Sigmoid colon (tissue), 7 donors: ENCODE measurements at places on chromosomes 11 and 22. TPM values are rescaled to one million over a fixed set of nuclear protein-coding genes. Genes with fewer than 3 reads are reported as not detected.

DNA sequence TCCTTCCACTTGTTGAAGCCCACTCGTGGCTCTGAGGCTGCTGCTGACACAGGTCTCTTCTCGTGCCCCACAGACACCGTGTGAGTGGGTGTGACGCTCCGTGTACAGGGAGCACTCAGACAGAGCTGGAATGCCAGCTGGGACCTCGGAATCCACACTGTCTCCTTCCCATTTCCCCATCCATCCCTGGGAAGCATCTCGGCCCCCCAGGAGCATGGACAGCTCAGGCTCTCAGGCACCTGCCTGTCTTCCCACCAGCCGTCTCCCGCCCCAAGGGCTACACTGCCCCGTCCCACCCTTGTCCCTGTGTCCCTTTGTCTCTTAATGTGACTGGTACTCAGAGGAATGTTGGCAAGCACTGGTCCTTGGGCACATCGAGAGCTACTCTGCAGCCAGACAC lies 63.8 kb downstream of the ARHGAP8 start:
- DNase-seq = peak; percentile 64

GRCh38 chr11:74702383-74703007 lies 28.7 kb downstream of the CHRDL2 start:
- DNase-seq = peak; percentile 86

GRCh38 chr11:115576606-115577380 lies 72.6 kb upstream of the CADM1 start:
- DNase-seq = no peak

DNA sequence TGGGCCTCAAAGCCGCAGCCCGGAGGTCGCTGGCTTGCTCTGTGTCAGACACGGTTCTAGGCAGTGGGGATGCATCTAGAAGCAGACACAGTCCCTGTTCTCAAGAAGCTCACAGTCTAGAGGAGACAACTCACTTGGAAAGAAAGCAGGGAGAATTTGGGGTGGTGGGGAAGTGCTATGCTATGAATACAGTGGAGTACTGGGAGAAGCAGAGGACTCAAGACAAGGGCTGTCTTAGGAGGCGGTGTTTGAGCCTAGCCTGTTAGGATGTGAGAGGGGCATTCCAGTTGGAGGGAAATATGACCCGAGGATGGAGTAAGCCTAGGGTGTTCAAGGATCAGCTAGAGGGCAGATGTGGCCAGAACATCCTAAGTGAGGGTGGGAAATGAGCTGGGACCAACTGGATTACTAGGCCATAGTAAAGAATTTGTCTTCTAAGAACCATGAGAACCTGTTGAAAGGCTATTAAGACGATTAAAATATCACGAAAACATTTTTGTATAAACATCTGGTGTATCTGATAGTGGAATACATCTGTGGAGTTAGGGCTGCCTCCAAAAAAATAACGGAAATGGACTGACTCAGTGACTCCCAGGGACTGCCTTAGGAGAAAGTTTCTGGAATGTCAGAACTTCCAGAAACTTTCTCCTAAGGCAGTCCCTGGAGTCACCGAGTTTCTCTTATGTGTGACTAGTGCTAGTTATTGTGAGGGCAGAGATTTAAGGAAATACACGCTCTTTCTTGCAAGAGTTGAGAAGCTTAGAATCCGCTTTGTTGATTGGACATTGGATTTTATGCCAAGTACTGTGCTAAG lies 1.1 kb upstream of the PITPNB start:
- DNase-seq = peak; percentile 76

GRCh38 chr22:31652088-31652487 lies 9.9 kb downstream of the PISD start:
- no peak for DNase-seq

DNA sequence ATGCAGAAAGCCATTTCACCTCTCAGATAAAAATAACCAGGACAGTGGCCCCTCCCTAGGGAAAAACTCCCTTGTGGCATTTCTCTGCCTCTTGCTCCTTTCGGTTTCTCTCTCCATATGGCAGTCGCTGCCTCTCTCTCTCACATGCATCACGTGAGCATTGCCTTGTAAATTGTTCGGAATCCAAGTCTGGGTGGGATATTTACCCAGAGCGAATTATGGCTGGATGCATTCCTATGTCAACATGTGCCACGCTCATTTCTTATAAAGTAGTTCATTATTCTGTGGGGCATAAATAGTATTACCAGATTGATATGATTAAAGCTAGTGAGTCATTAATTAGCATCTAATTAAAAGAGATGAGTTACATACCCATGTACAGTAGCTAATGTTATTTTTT lies 392.9 kb downstream of the INSC start:
- no peak for DNase-seq

DNA sequence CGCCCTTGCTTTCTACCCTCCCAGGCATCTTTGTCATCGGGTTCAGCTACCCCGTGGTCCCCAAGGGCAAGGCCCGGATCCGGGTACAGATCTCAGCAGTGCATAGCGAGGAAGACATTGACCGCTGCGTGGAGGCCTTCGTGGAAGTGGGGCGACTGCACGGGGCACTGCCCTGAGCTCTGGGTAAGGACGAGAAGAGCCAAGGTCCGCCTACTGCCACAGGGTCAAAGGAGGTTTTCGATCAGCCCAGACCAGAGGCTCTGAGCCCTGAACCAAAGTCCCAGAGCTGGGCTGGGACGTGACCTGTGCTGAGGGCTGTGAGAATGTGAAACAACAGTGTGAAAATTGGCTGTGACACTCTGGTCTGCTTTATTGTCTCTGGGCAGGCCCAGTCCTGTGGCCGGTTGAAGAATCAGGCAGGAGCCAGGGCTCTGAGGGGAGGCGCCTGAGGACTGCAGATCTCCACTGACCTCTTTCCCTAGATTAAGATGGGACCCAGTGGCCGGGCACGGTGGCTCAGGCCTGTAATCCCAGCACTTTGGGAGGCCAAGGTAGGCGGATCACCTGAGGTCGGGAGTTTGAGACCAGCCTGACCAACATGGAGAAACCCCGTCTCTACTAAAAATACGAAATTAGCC lies 6.5 kb upstream of the GALR3 start:
- DNase-seq = no peak

GRCh38 chr11:106463154-106463553 lies 385.7 kb downstream of the AASDHPPT start:
- DNase-seq = no peak

Gene LRRC75B
- total RNA-seq = 11.1 TPM

Gene PDGFB
- 3.1 TPM for total RNA-seq

Gene INSC
- 5.4 TPM for total RNA-seq

Gene KCNJ11
- total RNA-seq = 0.28 TPM

Gene PANX2
- total RNA-seq = 0.36 TPM

Gene KRTAP5-11
- not detected for total RNA-seq

Gene RASL10A
- total RNA-seq = 0.41 TPM

Gene BIK
- total RNA-seq = not detected
